ENCODE measurements at places on chromosomes 7 and 10.

- no peak for DNase-seq
Measured at GRCh38 chr7:128890306-128891109, 20.0 kb downstream of the KCP start.

DNA sequence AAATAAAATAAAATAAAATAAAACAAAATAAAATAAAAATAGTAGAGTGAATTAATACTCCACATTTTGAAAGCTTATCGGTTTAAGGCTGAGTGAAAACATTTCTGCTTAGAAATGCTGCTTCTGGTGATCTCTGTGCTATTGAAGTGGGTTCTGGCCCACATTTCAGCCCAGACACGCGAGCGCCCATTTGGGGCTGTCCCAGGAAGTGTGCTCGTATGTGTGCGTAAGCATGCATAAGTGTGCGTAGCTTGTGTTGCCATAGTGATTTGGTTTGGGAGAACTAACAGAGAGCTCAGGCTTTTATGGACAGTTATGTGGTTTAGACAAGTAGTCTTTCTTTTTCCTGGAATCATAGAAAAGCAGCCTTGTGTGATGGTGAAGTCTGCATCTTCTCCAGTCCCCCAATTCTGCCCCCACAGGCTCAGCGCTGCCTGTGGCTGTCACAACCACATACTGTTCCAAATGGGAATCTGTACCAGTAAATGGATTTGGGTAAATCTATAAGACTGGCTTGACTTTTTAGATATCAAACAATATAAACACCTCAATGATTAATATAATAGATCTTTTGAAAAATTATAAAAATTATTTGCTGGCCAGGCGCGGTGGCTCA, 29.8 kb upstream of the PURB start:
- DNase-seq: no peak

DNA sequence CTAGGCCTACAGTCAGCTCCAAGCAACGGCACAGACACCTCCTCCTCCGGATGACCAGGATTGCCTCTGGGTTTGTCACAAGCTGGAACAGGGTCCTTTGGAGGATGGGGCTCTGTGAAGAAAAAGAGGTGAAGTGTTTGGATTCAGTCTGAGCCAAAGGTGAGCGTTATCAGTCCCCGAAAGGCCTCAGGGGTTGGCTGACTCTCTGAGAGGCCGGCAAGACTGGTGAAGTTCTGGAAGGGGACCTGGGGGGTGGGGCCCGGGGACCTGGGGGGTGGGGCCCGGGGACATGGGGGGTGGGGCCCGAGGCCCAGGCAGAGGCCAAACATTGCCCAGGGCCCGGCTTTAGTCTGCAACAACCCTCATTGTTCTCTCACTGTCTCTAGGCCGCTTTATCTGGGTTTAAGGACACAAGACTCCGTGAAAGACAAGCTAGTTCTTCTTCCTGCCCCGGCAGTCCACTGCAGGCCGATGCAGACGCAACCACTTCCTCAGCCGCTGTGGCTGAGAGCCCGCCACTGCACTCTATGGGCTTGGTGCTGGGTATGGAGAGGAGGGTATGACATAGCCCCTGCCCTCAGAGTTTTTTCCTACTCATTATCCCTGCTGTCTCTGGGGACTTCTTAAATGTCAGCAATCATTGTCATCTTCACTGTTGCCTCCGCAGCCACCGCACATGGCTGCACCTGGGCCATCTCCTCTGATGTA, 27.4 kb upstream of the PSAP start:
- DNase-seq: no peak

DNA sequence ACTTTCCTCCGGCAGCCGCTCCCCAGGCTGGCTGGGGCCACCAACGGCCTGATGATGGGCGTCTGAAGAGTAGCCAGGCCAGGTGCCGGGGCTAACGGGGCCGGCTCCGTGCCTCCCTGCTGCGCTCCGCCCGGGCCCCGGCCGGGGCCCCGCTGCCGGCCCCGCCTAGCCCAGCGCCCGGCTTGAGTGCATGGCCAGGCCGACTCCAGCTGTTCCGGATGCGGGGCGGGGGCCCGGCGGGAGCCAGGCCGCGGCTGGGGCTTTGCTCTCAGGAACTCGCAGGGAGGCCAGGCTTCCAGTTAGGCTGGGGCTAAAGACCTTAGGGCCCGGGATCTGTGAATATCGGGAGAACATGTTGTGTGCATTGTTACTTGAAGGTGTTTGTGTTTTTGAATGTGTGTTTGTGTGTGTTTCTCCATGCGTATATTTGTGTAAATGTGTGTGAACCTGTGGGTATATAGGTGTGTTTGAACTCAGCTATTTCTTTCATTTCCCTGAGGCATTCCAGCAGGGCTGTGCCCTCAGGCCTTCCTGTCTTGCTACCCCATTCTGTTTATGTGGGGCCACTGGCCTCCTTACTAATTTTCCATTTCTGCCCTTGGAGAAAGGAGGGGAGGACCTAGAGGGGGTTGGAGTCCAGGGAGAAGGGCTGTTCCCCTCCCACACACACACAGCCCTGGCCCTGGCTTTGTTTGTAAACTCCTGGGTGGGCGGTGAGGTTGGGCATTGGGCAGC, 1.1 kb upstream of the LBX1 start:
- no peak for DNase-seq

DNA sequence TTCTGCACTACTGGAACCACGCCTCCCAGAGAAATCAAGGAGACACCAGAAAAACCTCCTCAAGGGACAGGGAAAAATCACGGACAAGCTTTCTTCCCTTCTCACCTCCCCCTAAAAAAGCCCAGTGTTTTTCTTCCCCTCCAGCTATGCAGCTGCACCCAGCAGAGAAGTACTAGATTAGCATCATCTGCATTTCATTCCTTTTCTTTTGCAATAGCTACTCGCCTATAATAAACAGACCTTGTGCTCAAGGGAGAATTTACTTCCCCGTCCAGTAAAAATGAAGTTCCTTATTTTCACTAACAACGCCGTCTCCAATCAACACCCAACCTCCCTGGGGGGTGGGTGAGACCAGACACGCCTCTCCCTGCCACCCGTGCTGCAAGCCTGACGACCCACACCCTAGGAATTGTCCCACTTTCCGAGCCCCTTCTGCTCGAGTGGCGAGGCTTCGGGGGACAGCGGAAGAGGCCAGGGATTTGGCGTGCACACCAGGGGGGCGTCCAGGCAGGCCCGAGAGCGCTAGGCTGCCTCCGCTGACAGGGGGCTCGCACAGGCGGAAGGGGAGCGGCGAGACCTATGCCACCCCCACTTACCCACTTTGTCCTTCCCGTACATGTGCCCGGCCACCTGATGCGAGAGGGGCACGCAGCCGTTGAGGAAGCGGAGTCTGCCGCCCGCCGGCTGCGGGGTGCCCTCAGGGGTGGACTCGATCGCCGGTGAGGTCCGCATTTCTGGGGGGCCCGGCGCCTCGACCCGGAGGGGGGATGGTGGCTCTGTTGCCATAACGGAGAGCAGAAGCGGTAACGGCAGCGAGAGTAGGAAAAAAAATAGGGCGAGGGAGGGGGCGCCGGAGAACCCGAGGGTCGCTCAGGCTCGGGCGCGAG, 625 bp downstream of the IPMK start:
- no peak for DNase-seq

- DNase-seq: no peak
Measured at GRCh38 chr7:150732786-150733481, 4.3 kb upstream of the GIMAP5 start.

DNA sequence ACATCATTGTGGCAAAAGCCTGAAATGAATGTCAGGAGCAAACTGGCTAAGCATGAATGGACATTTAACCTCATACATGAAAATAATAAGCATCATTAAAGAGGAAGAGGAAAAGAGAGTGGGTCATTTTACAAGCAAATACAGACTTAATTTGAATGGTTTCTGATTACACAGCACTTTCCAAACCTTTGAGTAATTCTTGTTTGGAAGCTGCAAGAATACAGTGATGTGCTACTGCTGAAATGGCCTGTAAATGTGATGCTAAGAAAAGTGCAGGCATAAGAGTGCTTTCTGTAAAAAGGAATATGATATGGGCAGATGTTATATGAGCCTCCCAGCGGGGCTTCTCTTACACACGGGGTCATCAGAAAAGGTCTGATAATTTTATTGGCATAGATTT, 30.2 kb downstream of the TAS2R16 start:
- DNase-seq: peak; percentile 20

DNA sequence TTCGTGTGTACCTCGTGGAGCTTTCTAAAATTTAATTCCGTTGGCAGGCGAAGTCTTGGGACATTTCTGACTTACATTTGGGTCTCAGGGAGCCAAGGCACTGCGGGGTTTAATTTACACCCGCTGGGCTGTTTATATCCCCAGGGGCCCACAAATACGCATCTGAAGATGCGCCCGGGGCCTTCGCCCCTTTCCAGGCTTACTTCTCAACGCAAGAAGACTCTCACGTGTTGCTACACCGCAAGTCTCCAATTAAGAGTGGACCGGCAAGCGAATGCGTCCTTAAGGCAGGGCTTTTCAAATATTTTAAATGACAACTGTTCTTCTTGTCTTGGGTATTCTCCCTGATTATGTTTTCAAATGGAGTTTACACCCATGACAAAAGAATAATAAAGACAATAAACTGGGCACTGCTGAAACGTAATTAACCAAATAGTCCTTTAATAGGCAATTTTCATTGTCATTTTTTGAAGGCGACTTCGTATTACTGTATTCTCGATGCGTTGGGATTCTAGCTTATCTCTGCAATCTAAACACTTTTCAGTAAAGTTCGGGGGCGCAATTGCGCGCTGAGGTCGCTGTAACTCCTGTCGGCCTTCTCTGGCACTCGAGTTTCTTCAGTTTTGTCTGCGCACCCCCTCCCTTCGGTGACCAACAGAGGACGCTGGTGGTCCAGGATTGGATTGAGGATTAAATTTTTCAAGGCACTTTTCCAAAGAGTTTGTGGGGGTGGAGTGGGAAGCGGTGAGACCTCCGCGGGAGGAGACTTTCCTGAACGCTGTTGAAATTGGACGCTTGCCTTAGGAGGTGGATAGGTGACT, 837 bp upstream of the IGFBP3 start:
- no peak for DNase-seq

DNA sequence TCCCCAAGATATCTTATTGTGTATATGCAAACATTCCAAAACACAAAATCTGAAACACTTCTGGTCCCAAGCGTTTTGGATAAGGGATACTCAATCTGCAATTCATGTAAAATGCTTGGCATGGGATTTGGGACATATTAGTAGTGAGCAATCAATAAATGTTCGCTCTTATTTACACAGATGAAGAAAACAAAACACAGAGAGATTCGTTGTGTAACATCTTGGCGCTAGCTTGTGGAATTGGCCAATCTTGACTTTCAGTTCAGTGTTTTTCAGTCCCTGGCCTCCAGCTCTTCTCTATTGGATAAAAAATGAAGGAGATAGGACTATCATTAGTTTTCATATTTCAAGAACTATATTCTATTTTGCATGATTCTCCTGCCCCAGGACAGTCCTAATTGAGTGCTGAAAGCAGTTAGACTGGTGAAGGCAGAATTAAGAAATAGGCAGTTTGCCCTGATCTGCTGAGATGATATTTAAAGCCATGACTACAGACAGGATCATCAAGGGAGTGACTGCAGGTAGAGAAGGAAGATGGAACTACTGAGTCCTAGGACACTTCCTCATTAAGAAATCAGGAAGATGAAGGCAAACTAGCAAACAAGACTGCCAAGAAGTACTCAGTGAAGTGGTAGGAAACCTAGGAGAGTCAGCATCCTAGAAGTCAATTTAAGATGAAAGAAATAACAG, 1.8 kb downstream of the PNLIPRP3 start:
- no peak for DNase-seq

DNA sequence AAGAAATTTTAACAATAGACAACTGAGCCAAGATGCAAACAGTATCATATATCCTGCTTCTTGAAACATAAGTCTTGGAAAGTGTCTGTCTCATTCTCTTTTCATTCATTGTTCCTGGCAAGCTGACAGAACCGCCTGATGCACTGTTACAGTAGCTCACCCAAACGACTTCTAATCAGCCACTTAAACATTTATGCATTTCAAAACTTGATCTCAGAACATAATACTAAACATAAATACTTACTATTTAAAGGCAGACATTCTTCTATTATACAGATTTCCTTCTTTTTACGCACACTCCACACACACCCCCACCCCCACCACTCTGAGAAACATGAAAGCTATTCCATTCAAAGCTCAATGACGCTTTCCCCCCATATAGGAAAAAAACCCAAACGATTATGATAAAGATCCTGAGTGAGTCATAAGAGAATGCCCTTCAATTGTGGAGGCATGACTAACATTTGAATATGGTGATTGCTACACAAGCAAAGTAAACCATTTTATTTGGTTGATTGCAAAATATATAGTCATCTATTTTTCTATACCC, 30.5 kb downstream of the SHTN1 start:
- DNase-seq: no peak

GRCh38 chr7:19080093-19080492, 37.3 kb downstream of the TWIST1 start:
- no peak for DNase-seq

- no peak for DNase-seq
Measured at GRCh38 chr10:88064608-88065382, 201.4 kb downstream of the PTEN start.

- DNase-seq: no peak
Measured at GRCh38 chr7:80900583-80901576, 18.0 kb downstream of the SEMA3C start.

- no peak for DNase-seq
Measured at GRCh38 chr10:107717046-107717445, 552.5 kb upstream of the SORCS1 start.

DNA sequence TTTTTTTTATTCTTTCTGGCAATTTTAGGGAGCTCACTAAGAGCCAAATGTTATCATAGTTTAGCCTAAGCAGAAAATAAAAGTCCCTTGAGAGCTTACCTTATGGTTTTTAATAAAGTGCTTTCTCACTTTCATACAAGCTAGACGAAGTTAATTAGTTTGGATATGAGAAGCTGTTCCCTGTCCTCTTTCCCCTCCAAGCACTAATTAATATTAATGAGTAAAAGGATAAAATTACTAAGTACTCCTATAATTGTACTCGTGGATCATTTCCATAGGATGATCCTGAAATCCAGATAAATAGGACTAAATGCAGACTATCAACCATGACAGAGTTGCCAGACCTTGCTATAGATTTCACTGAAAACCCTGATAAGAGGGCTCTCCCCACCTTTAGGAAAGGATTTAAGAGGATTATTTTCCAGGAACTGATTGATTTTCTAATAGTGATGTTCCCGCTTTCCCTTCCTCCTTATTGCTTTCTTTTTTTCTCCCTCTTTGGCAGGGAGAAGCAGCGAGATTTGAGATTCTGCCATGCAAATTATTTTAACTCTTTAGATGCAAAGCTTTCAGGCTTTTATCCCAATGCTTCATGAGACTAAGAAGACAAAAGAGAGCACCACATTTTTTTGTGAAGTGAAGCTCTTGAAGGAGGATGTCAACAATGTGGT, 58.3 kb upstream of the HECW1 start:
- DNase-seq: no peak

DNA sequence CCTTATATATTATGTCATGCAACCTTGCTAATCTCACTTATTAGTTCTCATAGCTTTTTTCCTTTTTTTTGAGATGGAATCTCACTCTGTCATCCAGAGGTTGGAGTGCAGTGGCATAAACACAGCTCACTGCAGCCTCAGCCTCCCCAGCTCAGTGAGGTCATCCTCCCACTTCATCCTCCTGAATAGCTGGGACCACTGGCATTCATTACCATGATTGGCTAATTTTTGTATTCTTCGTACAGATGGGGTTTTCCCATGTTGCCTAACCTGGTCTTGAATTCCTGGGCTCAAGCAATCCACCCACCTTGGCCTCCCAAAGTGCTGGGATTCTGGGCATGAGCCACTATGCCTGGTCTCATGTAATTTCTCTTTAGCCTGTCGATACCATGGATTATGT, 89.1 kb upstream of the TRIM24 start:
- DNase-seq: no peak
